Retina (tissue), 1 donor: ENCODE measurements at places on chromosomes 16 and 17.

- no peak for DNase-seq
These were observed 3.3 kb downstream of the AXIN1 start for GRCh38 chr16:349211-349610.

GRCh38 chr16:19822533-19822932, 62.1 kb downstream of the GPRC5B start:
- DNase-seq = no peak

GRCh38 chr16:9797306-9797705, 384.9 kb downstream of the GRIN2A start:
- DNase-seq = no peak

DNA sequence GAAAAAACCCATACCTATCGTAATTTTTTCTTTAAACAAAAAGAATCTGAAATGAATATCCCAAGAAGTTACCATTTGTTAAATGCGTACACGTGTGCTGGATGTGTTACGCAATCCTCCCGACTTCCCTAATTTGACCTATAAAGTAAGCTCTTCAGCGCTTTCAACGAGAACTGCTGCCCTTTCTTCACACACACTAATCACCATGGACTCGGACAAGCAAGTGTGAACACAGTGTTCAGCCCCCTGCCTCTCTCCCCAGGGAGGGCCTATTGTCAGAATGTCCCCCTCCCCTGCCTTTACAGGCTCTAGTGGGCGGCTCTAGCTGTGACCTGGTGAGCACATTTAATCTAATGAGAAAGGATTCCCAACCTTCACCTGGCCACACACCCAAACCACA, 216.1 kb downstream of the CEP112 start:
- DNase-seq = peak; percentile 6

- DNase-seq = peak; percentile 96
These were observed at the start of gene ZDHHC1 for GRCh38 chr16:67415872-67416793. Gene ZDHHC1, minus strand, starts transcription at chr16:67416477. Its CDS starts 8,702 bp downstream, at chr16:67407775.

GRCh38 chr16:80277182-80277581, 263.6 kb upstream of the DYNLRB2 start:
- no peak for DNase-seq

DNA sequence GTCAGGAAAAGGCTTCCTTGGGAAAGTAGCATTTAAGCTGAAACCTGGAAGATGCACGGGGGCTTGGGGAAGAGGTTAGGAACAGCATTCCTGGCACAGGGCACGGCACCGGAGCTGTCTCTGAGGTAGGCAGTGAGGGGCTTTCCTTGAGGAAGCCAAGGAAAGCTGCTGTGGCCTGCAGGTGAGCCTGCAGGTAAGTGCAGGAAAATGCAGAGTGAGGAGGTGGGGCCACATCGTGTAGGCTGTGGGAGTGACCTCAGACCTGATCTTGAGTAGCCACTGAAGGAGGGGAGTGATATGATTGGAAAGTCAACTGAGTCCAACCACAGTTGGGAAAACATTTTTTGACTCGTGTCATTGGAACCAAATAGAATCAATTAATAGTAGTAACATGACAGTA, 79.5 kb downstream of the CDK5R1 start:
- DNase-seq = no peak

GRCh38 chr17:8448310-8448709, 12.6 kb downstream of the NDEL1 start:
- DNase-seq = no peak

GRCh38 chr16:3922241-3922640, 41.7 kb upstream of the CREBBP start:
- no peak for DNase-seq

- no peak for DNase-seq
These were observed 72.2 kb upstream of the CREBBP start for GRCh38 chr16:3952737-3953131.

GRCh38 chr16:70661534-70661917, 15.2 kb downstream of the IL34 start:
- no peak for DNase-seq

- DNase-seq = no peak
These were observed 16.4 kb upstream of the SLC16A11 start for GRCh38 chr17:7060165-7060891.

DNA sequence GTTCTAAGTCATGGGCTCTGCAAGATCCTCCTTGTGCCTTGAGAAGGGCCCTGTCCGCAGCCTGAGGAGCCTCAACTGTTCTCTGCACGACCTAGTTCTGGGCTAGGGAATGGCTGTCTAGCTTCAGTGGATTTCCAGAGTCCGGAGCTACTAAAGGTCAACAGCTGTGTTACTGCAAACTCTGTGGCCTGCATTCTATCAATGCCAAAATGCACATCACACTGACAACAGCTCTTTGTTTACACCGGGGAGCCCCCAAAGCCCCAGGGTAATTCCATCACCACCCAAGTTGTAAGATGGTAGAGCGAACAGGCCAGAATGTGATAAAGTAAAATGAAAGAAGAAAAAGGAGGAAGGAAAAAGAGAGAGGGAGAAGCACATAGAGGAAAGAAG, 610.2 kb downstream of the MAF start:
- peak; percentile 71 for DNase-seq

DNA sequence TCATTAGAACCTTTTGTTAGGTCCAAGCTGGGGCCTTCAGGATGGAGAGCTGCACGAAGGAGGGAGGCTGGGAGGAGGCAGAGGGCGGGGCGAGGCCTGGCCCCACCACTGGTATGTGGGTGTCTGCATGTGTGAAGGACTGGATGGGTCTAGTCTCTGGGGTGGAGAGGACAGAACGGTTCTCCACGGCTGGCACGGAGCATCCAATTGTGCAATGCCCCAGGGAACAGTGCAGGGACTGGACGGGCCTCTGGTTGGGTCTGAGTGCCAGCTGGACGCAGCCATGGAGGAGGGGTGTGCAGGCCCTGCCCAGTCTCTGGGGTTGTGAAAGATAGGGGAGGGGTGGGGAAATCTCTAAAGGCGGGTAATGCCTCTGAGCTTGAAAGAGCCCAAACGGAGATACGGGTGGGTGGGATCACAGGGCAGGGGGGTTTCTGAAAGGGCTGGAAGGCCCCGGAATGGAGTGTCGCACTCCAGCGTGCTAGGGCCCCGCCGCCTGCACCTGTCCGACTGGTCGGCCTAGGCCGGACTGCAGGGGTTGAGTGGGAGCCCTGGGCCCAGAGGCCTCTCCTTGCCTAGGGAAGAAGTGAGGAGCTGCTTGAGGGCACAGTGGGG, 1.6 kb downstream of the PPL start:
- DNase-seq = no peak

DNA sequence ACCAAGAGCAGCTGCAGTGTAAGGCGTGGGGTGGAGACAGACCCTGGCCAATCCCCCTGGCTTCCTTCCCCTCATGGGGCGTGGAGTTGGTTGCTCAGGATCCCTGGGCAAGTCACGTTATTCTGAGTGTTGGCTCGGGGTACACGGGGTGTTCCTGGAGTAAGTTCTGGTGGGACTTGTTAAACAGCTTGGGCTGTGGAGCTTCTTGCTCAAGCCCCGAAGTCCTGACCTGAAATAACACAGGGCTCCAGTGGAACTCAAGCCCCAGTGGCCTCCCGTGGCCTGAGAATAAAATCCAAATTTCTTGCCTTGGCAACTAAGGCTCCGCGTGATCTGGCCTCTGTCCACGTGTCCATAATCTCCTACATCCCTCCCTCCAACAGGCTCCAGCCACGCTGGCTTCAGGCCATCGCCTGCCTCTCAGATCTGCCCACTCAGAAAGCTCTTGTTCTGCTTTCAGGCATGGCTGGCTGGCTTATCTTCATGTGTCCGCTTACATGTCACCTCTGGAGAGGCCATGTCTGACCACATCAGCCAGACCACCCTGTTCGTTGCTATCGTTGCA, 49.3 kb upstream of the BCO1 start:
- no peak for DNase-seq

DNA sequence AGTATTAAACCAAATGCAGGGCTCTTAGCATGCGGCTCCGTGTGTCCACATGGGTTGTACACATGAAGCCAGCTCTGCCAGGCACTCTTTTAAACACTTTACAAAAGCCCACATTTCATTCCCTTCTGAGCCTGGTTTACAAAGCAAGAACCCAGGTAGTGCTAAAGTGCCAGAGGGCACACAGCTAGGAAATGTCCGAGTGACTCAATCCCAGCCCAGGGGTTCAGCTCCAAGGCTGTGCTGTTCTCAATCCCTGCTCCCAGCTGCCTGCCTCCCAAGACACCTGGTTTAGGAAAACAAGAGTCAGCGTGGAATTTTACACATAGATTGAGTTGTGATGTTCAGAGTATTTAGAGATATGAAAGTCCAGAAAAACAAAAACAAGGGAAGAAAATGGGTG, 13.3 kb upstream of the DCAF7 start:
- DNase-seq = no peak
